ENCODE measurements at places on chromosomes 1 and 21. TPM values are rescaled to one million over a fixed set of nuclear protein-coding genes. Genes with fewer than 3 reads are reported as not detected.

DNA sequence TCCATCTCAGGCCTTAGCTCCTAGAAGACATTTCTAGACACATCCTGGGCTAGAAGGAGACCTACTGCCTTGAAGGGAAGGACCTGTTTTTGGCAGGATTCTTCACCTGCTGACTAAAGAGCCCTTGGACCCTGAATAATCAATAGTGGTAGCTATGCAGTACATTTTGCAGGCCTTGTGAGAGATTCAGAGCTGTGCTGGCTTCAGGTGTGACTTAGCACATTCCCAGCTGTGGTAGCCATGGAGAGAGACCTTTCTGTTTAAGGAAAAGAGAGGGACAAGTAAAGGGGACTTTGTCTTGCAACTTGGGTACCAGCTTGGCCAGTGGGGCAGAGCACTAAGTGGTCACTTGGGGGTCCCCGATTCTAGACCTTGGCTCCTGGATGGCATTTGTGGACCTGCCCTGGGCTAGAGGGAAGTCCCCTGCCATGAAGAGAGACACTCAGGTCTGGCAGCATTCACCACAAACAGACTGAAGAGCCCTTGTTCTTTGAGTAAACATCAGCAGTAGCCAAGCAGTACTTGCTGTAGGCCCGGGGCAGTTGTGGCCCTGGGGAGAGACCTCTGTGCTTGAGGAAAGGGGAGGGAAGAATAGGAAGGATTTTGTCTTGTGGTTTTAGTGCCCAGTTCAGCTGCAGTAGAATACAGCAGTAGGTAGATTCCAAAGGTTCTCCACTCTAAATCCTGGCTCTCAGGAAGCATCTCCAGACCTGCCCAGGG, 26.2 kb upstream of the CD1A start:
- DNase-seq = no peak

DNA sequence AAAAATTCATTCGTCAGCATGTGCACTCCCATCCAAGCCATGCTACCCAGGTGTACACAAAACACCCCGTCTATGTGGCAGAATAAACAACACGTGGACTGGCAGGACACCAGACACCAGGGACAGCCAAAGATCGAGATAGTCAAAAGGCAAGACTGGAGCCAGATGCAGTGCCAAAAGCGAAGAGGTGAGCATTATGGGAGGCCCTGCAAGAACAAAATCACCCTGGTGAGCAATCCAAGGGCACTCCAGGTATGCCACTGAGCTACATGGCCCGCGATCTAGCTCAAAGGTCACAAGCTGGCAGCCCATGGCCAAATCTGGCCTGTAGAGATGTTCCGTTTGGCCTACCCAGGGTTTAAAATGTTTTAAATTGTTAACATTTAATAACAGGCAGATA, 33.7 kb downstream of the PLPP3 start:
- no peak for DNase-seq

DNA sequence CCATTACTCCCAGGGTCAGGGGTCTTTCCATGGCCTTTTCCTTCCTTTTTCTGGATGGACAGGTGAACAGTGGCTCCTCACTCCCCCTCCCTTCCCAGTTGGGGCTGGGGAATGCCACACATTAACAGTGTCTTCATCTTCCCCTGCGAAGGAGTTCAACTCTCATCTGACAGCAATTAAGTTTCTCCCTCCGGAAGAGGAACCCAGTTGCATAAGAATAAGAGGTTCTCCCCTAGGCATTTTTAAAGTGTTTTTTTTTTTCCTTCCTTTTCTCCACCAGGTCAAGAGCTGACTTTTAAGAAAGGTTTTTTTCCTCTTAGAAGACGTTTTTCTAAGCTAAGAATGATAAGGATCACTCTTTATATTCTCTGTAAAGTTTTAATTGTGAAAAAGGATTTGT, 42.3 kb upstream of the FASLG start:
- DNase-seq = no peak

- DNase-seq = peak; percentile 100
These were observed 89.9 kb upstream of the DSCAM start for GRCh38 chr21:40936771-40937261.

GRCh38 chr21:36695671-36696389, 3.1 kb upstream of the SIM2 start:
- DNase-seq = no peak

DNA sequence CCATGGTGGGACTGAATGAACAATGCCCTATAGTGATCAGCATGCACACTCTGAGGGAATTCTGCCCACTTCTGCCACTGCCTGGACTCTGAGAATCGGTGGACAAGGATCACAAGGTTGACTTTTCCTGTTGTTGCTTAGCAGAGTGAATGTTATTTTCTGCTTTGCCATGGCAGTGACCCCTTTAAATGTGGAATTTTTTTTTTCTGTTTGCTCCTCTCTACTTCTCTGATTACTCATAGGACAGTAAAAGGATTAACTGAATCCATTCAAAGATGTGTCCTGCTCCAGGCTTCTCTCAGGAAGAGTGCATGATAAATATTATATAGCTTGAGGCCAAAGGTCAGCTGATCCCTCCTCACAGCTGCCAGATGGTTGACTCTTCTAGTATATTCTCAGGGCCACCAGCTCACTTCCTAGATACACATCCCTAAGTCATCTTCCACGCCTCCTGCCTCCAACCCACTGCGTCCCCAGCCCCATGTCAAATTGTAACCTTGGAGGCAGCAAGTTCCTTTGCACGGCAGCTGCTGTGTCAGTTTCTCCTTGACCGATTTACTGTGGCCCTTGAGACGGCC, 74.0 kb upstream of the RALGPS2 start:
- DNase-seq = no peak

- peak; percentile 91 for DNase-seq
These were observed 75.4 kb downstream of the UBE4B start for GRCh38 chr1:10108134-10108663.

DNA sequence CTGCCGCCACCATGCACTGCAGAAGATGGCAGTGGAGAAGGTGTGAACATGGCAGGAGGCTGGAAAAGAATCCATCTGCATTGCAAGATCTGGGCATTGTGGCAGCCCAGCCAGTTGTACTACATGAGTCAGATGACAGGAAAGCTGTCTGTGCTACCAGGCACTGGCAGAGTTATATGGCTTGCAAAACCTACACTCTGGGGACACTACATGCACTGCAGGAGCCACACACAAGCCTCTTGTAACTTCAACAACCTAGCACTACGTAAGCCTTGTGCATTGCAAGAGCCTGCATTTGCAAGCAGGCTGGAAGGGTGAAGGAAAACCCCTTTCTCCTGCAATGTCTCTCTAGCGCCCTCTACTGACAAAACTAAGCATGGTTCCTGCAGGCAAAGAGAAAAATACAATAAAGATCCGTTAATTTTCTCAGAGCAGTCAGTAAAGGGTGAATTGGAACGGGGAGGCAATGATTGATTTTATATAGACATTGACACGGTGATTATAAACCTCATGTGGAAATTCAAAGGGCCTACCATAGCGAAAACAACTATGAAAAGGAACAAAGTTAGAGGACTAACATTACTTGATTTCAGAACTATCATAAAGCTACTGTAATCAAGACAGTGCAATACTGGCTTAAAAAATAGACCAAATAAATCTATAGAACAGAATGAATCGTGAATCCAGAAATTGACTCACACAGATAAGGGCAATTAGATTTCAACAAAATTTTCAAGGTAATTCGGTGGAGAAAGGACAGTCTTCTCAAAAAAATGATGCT, 26.2 kb upstream of the DYNLT5 start:
- peak; percentile 67 for DNase-seq

DNA sequence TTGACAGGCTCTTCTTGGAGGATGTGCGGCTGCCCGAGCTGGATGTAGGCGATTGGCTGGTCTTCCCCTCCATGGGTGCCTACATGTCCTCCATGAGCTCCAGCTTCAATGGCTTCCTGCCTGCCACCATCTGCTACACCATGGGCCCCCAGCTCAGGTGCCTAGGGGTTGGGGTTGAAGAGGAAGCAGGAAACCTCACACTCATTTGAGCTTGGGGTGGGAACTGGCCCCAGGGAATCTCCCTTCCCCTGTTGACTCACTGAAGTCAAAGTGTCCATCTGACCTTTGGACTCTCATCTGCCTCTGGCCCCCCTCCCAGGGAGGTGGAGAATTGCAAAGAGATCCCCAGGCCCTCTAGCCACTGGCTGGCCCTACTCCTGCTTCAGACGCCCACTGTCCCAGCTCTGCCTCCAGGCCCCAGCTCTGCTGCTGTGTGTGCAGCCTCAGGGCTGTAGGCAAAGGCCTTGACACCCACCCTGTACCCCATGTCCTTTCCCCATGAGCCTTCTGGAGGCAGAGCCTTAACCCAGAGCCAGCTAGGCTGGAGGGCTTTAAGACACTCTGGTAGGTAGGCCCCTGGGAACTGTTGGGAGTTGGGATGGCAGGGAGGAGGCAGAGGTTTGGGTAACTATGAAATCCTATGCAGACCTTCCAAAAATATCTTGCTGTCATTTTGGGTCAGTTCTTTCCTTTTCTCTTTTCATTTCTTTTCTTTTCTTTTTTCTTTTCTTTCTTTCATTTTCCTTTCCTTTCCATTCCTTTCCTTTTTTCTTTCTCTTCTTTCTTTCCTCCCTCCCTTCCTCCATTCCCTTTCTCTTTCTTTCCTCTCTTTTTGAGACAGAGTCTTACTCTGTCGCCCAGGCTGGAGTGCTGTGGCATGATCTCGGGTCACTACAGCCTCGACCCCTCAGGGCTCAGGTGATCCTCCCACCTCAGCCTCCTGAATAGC, 66.9 kb upstream of the TINAGL1 start:
- no peak for DNase-seq

PKP1 gene
- 153 TPM for total RNA-seq

TENT5C gene
- 0.11 TPM for total RNA-seq

MFSD2A gene
- total RNA-seq = 62.0 TPM

HFM1 gene
- 0.20 TPM for total RNA-seq

ANGPTL1 gene
- total RNA-seq = not detected
